ENCODE measurements at places on chromosomes 7 and 10. TPM values are rescaled to one million over a fixed set of nuclear protein-coding genes. Genes with fewer than 3 reads are reported as not detected.

- DNase-seq, result peak; percentile 80
Observed at GRCh38 chr7:105454095-105454747, 65.5 kb upstream of the SRPK2 start.

DNA sequence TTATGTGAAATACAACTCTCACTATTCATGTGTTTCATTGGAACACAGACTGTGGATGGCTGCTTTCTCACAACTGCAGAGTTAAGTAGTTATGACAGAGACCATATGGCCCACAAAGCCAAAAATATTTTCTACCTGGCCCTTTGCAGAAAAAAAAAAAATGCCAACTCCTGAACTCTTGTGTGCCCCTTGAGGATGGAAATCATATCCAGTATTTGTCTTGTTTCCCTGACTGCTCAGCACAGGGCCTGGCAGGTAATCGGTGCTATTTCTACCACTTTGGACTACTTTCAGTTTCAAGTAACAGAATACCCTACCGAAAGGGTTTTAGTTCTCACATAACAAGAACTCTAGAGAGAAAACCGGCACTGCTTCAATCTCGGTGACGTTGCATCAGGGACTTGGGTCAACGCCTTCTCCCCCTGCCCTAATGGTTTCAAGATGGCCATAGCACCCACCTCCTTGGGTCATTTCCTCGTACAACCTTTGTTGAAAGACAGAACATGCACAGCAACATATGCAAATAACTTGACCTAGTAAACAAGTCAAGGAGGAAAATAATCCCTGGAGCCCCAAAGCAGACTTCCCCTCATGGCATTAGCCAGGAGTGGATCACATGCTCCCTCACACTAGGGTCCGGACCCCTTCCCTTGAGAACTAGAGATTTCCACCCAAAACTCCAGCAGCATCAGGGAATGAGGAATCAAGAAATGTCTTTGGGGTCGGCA lies 11.8 kb upstream of the GPNMB start:
- peak; percentile 24 for DNase-seq

CLCN1 gene
- total RNA-seq, result 0.16 TPM

GRCh38 chr10:103781329-103782061 lies 73.9 kb downstream of the SH3PXD2A start:
- peak; percentile 92 for DNase-seq

GRCh38 chr10:48633381-48634197 lies 28.7 kb upstream of the ARHGAP22 start:
- no peak for DNase-seq

PAPSS2 gene
- 96.9 TPM for total RNA-seq

EVX1 gene
- not detected for total RNA-seq

CHAT gene
- total RNA-seq, result not detected

ADAM12 gene
- 82.7 TPM for total RNA-seq

DNA sequence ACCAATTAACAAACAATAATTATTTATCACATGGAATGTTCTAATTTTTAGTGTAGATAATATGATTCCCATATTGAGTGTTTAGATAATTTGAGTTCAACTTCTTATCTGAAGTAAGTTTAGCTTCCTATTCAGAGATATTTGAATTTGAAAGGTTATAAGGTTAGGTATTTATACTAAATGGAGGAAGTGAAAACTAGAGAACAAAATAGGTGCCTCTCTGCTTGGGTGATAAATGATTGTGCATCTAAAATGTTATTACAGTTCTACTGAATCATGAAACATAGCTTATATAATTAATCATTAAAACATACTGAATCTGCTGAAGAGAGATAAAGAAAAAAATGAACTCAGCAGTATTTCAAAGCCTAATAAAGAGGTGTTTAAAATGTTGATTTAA lies 1174.3 kb downstream of the XPNPEP1 start:
- DNase-seq, result no peak

DNA sequence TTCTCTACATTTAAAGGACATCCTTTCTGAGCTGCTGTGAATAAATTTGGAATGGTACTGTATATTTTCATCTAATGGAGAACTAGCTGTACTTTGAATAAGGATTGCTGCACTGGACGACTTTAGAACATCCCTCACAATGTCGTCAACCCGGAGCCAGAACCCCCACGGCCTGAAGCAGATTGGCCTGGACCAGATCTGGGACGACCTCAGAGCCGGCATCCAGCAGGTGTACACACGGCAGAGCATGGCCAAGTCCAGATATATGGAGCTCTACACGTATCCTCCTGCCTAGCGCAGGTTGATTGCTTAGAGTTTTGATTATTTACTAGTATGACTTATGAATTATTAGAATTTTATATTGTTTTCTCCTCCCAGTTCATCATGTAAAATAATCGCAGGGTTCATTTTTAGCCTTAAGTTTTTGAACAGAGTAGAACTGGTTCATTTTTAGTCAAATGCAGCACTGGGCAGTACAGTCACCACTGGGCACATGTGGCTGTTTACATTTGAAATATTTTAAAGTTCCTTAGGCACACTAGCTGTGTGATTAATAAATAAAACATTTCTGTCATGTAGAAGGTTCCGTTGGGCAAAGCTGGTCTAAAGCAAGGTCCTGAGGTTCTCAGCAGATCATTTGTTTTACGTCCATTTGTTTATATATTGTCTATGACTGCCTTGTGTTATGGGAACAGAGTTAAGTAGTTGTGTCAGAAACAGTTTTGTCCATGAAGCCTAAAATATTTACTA lies 31.5 kb downstream of the CUL1 start:
- peak; percentile 40 for DNase-seq

All from fibroblast of the aortic adventitia (primary cell).